ENCODE measurements at places on chromosomes 2 and 18.

DNA sequence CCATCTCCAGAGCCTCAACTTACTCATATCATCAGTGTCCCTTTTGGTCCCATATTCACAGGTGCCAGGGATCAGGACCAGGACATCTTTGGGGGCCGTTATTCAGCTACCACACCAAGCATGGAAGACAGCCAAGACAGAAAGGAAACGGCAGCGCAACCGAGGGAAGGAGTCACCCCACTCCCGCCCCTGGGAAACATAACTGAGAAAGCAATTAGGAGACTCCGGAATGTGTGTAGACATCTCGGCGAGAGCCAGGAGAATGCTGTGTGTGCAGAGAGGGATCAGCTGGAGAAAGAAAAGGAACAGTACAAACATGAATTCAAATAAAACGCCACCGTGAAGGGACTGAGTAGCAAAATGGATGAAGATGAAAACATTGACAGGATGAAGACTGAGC lies 13.4 kb upstream of the BOK start:
- DNase-seq = peak; percentile 39

DNA sequence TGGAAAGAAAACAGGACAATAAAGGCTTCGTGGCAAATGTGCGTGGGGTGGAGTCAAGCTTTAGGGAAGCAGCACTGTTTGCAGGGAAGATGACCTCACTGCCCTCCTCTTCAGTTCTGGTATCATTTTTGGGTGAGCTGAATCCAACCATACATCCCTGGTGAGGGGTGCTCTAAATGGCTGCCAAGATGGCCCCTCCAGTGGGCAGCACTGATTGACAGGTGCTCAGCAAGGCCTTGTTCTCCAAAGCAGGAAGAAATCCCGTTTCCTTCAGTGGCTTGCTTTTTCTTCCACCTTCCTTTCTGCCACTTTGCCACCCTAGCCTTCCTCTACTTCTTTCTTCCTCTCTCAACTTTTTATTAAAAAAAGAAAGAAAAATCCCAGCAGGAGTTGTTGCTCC lies 132.8 kb upstream of the SP5 start:
- DNase-seq = no peak

GRCh38 chr2:157359628-157360027 lies 34.0 kb upstream of the ERMN start:
- no peak for DNase-seq

- DNase-seq = peak; percentile 35
These were observed 59.4 kb downstream of the RNF152 start for GRCh38 chr18:61833387-61833786.

DNA sequence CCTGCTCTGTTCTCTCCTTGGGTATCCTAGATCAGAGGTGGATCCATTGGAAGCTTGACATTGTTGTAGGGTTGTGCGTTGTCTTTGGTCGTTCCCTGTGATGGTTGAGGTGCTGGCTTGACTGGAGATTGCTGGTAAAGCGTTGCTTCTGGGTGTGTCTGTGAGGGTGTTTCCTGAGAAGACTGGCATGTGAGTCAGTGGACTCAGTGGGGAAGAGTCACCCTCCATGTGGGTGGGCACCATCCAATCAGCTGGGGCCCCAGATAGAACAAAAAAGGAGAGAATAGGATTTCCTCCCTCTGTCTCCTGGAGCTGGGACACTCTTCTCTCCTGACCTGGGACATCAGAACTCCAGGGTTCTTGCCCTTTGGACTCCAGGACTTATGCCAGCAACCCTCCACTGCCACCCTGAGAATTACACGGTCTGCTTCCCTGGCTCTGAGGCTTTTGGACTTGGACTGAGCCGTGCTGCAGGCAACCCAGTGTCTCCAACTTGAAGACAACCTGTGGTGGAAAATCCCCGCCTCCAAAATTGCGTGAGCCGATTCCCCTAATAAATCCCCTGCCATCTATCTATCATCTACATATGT lies 14.8 kb upstream of the REEP1 start:
- no peak for DNase-seq

DNA sequence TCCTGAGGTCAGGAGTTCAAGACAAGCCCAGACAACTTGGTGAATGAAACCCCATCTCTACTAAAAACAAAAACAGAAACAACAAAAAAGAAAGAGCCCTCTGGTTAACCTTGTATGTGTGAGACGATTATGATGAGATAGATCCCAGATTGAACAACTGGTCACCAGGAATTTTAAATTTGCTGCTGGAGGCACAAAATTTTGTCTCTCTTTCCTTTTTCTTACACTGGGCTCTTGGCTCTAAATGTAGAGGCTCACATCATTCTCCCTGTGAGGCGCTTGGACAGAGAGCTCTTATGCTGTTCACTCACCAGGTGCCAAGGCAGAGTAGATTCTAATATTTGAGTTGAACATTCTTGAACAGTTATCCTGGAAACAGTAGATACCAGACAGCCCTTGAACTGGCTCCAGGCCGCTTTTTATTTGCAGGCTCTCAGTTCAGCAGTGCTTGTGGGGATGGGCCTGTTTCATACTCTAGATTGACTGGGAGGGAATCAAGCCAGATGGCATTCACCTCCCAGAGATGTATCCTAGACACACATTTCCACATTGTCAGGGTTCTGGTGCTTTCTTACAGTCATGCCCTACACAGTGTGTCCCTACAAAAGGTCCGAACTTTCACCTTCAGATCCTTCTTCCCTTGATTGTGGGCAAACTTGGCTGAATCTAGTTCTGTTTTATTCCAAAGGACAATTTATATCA lies 1159.6 kb downstream of the RPIA start:
- DNase-seq = no peak

DNA sequence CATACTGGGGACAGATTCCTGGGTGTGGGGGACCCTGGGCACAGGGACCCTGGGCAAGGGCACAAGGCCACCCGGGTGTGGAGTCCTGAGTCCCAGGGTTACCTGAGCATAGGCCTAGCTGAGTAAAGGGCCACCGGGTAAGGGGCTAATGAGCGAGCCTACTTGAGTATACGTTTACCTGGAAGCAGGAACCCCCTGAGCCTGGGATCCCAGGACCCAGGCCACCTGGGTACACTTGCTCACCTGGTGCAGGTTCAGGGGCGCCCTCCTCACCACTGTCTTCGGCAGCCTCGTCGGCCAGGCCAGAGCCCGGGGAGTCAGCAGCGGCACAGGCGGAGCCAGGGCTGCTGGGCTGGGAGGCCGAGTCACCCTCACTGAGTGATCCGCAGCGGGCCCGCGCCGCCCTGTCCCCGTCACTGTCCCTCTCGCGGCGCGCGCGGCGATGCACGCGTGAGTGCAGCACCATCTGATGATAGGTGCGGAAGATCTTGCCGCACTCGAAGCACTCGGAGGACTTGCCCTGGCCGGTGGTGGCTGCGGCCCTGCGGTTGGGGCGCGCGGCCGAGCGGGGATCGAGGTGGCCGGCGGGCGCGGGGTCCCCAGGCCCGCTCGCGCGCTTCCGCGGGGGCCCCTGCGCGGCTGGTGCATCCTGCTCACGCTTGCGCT lies 53.9 kb downstream of the ZNF516 start:
- DNase-seq = no peak

DNA sequence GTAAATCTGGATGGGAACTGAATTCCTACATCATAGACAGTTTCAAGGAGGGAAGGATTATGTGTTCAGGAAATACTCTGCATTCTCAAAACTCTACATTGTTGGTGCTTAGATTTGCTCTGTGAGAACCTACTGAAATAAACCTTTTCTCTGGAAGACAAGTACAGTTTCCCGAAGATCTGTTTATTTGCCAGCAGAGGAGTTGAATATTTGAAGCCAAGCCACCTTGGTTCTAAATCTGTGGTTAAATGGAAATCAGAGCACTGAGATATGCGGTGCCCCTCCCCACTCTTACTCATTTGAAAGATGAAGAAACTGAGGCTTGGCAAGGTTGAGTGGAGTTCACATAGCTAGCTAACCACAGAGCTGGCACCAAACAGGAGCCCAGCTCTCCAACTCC lies 146.3 kb upstream of the CTAGE1 start:
- DNase-seq = peak; percentile 73

GRCh38 chr2:108614659-108615058 lies 80.4 kb downstream of the LIMS1 start:
- DNase-seq = no peak

DNA sequence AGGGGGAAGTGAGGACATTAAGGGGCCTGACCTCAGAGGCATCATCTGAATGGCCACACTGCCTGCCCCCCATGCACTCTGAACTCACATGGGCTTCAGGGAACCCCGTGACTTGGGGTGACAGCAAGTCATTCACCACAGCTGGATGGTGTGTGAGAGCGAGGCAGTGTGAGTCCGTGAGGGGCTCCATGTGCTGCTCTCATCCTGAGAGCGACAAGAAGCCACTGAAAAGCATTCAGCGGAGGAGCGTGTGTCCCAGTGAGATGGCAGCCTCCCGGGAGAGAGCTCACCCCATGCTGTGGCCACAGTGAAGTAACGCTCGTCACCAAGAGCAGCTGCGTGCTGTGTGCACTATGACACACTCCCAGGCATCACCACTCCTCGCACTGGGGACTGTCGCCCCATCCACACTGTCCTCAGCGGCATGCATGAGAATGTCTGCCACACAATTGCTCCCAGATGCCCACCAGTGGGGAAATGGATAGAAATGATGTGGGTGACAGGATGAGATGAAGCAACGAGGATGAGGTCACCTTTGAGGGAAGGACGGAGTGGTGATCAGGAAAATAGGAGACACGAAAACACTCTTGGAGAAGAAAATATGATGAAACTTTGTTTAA lies 213.0 kb upstream of the RAB6C start:
- no peak for DNase-seq

GRCh38 chr2:144550911-144551310 lies 31.0 kb upstream of the ZEB2 start:
- no peak for DNase-seq

DNA sequence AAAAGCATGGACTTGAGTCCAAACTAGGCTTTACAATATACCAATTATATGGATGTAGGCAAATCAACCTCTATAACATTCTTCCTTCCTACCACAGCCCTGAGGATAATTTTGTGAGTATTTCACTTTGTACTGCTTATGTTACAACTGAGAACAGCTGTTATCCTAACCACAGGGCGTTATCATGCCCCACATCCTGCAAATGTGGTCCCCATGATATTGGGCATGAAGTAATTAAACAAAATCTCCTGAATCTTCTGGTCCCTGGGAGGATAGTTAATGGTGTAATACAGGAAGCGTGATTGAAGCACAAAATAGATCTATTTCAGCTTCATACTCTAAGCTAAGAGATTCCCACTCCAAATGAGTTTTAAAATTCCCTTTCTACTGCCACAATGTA lies 223.6 kb downstream of the CDH20 start:
- no peak for DNase-seq

GRCh38 chr2:133266926-133267590 lies 301.2 kb downstream of the NCKAP5 start:
- no peak for DNase-seq

DNA sequence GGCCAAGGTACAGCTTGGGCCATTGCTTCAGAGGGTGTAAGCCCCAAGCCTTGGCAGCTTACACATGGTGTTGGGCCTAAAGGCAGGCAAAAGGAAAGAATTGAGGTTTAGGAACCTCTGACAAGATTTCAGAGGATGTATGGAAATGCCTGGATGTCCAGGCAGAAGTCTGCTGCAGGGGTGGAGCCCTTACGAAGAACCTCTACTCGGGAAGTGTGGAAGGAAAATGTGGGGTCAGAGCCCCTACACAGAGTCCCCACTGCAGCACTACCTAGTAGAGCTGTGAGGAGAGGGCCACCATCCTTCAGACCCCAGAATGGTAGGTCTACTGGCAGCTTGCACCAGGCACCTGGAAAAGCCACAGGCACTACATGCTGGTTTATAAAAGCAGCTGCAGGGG lies 124.2 kb downstream of the RPIA start:
- DNase-seq = no peak

DNA sequence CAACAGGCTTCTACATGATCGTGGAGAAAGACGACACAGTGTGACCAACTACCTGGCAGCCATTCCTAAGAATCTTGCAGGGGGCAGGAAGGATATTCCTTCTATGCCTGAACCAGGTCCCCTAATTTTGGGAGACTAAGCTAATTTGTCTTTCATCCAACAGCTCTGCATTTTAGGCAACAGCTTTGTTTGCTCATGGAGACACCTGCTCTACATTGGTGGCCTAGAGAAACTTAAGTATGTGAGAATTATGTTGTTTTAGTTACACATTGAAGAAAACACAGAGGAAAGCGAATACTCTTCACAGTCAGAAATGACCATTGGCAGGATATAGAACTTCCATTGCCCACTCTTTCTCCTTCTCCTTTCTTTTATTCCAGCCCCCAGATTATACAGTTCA lies 75.2 kb downstream of the ASXL3 start:
- DNase-seq = no peak

GRCh38 chr2:134218414-134218813 lies 35.5 kb upstream of the MGAT5 start:
- no peak for DNase-seq

DNA sequence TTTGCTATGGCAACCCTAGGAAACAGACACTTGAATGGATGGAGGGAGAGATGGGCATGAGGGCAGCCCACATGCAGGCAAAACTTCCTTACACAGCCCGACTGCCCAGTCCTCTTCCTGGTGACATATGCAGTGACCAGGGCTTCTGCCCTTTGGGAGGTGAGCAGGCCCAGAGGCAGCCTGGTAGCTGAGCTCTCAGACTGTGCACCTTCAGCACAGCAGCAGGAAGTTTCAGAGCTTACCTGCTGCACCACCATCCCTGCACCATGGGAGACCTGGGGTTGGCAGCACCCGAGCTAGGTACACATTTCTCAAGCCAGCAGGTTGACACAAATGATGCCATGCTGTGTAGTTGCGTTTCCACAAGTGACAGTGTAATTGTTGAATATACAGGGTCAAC lies 97.6 kb upstream of the LMAN1 start:
- no peak for DNase-seq
